ENCODE measurements at places on chromosomes 12 and 14.

GRCh38 chr14:75515629-75515996 lies 6.7 kb upstream of the BATF start:
- DNase-seq: no peak

GRCh38 chr12:64400041-64400440 lies 4.2 kb upstream of the XPOT start:
- no peak for DNase-seq

GRCh38 chr14:100073576-100074430 lies 8.6 kb downstream of the EVL start:
- peak; percentile 68 for DNase-seq

GRCh38 chr12:63967358-63968145 lies 123.1 kb downstream of the SRGAP1 start:
- DNase-seq: no peak

DNA sequence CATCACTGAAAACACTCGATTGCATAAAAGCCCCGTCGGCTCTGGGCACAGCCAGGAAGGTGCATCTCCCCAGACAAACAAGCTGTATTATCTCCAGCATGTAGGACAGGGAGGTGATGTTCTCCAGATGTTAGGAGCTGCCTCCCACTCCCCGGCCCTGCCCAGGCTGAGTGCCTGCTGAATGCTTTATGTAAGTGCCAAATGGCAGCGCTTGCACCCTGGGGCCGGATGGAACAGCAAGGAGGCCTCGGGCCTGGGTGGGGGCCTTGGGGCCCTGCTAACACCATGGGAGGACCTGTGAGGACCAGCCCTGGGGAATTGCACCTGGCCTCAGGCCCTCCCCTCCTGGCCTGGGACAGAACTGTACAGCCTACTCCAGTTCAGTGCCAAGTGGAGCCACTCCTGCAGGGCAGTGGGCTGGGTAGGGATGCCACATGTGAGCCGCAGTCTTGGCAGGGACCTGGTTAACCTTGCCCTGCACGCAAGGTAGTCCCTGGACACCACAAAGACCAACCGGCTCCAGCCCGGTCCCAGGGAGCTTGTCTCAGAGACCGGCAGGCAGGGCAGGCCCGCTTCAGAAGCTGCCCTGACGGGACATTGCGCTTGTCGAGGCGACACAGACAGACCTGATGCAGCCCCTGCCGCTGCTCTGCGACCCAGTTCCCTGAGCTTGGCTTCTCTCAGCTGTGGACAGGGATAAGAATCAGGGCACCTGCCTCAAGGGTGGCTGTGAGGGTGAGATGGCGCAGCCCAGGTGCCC lies 35.3 kb upstream of the PPP1R13B start:
- no peak for DNase-seq

DNA sequence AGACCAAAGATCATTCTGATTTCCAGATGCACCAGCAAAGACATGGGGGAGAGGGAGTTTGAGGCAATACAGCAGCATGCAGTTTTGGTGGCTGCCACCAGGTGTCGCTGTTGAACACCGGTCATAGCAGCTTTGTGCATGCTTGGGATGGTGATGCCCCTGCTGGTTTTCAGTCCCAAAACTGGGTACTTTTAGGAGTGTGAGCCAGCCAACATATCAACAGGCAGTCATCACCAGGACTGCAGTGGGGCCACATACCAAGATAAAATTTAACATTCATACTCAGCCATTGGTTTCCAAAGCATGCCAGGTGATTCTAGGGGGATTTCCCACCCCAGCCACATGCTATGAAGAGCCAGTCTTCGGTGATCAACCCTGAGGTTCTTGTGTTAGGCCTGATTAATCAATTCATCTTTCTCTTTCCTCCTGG lies 64.2 kb downstream of the PHETA1 start:
- peak; percentile 69 for DNase-seq

All from inflammatory macrophage treated with lipopolysaccharide for 1 hour (primary cell).